ENCODE measurements at places on chromosomes 4 and X.
A peak's percentile ranks its signal among the peaks of the same experiment; 100 is the strongest.

DNA sequence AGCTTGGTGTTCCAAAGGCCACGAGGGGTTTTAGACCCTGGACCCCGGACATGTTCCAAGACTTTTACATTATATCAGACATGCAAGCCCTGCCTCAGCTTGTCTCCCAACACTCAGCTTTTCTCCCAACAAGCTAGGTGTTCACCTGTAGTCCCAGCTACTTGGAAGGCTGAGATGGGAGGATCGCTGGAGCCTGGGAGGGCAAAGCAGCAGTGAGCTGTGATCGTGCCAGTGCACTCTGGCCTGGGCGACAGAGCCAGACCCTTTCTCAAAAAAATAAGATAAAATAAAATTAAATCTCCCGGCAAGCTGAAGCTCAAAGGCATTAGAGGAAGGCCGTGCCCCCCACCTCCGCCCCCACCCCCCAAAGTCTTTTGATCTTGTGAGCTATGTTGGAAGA lies 13.7 kb downstream of the CTAG1A start:
- no peak for DNase-seq

- no peak for DNase-seq
Observed at GRCh38 chrX:141314441-141314840, 72.1 kb upstream of the SPANXC start.

GRCh38 chrX:23822397-23822796 lies 39.4 kb downstream of the SAT1 start:
- DNase-seq = no peak

- no peak for DNase-seq
Observed at GRCh38 chr4:48369248-48369647, 27.9 kb downstream of the SLAIN2 start.

DNA sequence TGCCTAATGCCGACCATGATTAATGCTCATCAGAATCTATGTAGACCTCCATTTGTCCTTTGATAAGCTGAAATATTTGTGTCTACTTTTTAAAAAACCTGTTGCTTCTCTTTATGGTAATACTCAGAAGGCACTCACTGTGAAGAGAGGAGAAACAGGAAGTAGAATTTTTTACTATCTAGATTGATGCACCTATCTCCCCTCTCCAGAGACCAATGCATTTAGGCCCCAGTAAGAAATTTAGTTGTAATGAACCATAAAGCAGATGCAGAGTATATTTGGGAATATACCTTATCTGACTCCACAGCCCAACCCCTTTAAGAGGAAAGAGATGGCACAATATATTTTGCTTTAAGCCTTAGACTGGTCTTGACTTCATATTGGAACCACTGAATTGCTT lies 11.1 kb downstream of the TBL1X start:
- DNase-seq = no peak

DNA sequence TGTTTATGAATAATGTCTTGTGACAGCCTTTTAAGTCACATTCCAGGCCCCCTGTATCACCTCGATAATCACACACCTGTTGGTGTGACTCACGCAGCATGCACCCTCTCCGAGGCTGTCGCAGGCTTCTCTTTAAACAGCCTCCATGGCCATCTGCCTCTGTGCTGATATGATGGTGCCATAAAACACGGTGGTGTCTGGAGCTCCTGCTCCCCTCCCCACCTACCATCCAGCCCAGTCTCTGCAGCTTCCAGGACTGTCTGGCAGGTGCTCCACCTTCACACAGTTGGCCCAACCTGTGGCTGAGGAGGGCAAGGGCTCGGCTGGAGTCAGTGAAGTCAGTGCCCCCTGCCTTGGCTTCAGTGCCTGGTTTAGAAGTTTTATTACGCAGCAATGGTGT lies 173.8 kb upstream of the RPL34 start:
- DNase-seq = no peak

DNA sequence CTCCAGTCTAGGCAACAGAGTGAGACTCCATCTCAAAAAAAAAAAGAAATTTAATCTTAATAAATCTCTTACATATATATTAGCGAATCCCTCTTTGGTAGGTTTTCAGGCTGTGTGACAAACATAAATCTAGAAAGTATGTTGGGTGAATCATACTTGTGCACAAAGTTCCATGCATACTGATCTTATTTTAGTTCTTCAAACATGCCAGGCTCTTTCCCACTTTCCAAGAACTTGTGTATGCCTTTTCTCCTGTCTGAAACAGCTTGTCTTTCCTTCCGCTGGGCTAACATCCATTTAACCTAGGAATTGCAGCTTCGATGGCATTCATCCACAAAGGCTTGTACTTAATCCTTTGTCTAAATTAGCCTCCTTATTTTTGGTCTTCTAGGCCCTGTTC lies 156.6 kb upstream of the CASK start:
- DNase-seq = no peak

GRCh38 chrX:153727123-153727931 lies 2.7 kb downstream of the ABCD1 start:
- DNase-seq = peak; percentile 27

DNA sequence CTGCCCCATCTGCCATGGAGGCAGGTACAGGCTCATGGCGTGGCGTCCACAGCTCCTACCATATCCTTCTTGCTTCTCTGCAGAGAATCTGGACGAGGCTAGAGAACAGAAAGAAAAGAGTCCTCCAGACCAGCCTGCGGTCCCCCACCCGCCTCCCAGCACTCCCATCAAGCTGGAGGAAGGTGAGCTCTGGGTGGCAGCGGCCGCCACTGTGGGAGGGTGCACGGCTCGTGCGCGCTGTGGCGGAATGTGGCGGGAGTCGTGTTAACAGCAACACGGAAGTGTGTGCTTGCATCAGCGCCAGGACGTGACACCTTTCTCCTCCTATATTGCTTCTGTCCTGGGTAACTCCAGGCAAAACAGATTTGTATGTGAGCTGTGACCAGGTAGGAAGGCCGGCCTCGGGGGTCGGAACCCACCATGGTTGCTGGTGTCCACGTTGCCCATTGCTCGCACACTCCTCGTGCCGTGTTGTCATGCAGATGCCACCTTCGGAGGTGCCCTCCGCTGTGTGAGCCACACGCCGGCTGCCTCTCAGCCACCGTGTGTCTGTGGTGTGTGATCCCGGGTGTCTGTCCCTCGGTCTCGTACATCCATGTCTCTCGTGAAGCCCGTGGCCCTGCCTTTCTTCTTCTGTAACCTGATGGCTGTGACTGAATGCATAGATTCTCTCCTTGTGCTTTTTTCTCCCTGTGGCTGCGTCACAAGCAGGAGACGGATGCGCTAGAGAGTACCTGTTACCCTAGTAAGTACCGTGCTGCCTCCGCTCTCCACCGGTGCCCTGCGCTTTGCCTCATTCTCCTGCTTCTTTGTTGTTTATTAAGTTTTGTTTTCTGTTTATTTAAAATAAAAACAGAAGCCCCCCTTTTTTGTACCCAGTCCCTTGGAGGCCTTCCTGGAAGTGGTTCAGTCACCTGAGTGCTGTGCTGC lies 37.0 kb downstream of the NOP14 start:
- no peak for DNase-seq

DNA sequence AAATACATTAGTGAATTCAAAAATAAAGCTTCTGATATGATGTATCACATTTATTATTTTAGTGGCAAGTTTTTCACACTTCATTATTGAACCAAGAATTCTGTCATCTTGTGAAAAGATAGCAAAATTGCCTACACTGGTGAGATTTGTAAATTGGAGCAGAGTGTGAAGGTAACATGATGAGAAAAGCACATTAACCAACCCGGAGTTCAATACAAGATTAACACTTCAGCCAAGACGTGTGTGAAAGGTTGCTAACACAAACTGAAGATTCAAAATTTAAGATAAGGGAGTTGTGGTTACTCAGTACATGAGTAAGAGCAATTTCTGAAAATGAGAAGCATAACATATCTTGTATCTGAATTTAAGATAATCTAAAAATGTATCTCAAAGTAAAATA lies 346.7 kb downstream of the PDHA2 start:
- no peak for DNase-seq

DNA sequence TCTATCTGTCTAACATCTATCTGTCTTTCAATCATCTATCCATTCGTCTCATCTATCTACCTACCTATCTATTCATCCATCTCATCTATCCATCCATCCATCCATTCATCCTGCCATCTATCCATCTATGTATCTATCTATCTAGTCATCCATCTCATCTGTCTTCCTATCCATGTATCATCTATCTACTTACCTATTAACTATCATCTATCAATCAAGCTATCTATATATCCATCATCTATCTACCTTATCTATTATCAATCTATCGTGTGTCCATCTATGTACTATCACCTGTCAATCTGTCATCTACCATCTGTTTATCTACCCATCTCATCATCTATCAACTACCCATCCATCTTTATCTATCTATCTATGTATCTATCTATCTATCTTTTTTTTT lies 217.7 kb downstream of the CRLF2 start:
- no peak for DNase-seq

- no peak for DNase-seq
Observed at GRCh38 chr4:80015407-80016189, 57.4 kb downstream of the ANTXR2 start.

DNA sequence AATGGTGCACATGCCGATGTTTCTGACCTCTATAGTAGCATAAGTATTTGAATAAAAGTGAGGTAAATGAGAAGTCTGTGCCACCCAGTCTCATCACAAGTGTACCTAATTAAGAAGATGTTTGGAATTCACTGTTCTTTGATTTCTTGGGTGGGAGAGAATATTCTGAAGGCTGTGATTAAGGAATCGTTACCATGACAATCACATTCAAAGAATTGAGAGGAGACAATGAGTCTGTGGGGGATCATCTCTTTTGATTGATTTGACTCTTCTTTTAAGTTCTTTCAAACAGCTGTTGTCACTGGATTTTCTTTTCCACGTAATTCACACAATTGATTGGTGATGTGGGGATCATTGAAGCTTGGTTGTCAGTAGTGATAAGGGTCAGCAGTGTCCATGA lies 18.1 kb downstream of the FHL1 start:
- no peak for DNase-seq

GRCh38 chr4:26300314-26301307 lies 20.2 kb upstream of the RBPJ start:
- DNase-seq = no peak

DNA sequence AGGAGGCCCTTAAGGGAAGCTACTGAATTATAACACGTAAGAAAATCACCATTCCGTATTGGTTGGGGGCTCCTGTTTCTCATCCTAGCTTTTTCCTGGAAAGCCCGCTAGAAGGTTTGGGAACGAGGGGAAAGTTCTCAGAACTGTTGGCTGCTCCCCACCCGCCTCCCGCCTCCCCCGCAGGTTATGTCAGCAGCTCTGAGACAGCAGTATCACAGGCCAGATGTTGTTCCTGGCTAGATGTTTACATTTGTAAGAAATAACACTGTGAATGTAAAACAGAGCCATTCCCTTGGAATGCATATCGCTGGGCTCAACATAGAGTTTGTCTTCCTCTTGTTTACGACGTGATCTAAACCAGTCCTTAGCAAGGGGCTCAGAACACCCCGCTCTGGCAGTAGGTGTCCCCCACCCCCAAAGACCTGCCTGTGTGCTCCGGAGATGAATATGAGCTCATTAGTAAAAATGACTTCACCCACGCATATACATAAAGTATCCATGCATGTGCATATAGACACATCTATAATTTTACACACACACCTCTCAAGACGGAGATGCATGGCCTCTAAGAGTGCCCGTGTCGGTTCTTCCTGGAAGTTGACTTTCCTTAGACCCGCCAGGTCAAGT lies 6.9 kb upstream of the MSANTD1 start:
- no peak for DNase-seq

GRCh38 chr4:3071811-3072210 lies 2.5 kb downstream of the HTT-AS start:
- no peak for DNase-seq

GRCh38 chrX:129726307-129727111 lies 12.3 kb upstream of the XPNPEP2 start:
- no peak for DNase-seq

DNA sequence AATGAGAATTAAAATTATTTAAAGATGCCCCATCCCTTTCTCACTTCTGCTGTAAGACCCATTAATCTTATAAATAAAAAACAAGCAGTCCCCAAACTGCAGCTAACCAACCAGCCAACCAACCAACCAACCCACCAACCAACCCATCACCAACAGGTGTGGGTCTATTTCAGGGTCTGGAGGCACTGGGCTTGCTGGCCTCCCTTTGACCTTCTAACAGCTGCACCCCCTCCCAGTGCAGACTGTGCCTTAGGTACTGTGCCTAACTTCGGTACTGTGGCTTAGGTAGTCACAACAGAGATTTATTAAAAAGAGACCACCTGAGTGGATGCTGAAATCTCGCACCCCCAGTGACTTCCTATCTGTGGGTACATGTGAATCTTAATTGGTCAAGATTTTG lies 128.1 kb downstream of the SORBS2 start:
- no peak for DNase-seq

DNA sequence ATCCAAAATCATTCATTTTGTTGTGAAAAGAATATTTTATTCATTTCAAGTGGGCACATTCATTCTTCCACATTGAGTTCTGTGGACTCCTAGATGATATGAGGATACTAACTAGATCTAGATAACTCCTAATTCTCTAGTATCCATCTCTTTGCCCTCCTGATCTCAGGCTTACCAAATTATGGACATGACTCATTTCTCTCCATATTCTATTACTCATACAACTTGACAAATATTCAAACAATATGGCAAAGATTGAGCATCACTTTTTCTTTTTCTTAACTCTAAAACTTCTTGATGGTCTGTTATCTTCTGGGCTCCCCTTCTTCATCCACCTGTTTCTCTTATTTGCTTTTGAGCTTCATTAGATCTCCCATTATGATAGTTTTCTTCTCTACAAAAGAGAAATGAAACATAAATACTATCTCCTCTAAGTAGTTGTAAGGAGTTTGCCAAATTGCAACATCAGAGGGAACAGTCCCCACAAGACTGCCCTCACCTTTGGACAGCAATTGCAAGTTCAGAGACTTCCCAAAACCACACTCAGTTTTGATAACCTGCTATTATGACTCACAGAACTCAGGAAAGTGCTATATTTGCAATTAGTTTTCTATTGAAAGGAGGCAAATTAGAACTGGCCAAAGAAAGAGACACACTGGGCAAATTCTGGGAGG lies 422.9 kb downstream of the SPRY1 start:
- DNase-seq = no peak

DNA sequence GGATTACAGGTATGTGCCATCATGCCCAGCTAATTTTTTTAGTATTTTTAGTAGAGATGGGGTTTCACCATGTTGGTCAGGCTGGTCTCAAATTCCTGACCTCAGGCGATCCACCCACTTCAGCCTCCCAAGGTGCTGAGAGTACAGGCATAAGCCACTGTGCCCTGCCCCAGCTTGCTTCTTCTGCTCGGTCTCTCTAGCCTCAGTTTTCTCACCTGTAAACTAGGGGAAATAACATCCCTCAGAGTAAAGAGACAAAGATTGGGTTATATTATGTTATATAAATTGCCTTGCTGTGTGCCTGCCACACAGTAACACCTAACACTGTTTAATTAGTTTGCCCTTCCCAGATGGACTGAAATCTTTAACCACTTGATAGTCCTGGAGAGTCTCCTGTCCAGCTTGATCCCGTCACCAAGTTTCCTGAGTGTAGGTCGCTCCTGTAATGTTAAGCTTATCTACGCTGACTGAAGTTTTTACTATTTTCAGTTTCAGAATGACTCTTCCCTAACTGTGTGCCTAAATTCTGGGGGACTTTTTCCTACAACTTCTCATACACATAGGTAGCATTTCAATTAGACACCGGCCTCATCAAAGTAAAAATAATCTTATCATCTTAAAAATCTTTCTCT lies 412.7 kb upstream of the TENM3 start:
- DNase-seq = peak; percentile 16

- DNase-seq = peak; percentile 80
Observed at GRCh38 chrX:1392376-1393068, 609 bp upstream of the SLC25A6 start.

- DNase-seq = no peak
Observed at GRCh38 chr4:164439037-164439436, 314.9 kb upstream of the SMIM31 start.
